ENCODE measurements at places on chromosomes 12 and 14.

DNA sequence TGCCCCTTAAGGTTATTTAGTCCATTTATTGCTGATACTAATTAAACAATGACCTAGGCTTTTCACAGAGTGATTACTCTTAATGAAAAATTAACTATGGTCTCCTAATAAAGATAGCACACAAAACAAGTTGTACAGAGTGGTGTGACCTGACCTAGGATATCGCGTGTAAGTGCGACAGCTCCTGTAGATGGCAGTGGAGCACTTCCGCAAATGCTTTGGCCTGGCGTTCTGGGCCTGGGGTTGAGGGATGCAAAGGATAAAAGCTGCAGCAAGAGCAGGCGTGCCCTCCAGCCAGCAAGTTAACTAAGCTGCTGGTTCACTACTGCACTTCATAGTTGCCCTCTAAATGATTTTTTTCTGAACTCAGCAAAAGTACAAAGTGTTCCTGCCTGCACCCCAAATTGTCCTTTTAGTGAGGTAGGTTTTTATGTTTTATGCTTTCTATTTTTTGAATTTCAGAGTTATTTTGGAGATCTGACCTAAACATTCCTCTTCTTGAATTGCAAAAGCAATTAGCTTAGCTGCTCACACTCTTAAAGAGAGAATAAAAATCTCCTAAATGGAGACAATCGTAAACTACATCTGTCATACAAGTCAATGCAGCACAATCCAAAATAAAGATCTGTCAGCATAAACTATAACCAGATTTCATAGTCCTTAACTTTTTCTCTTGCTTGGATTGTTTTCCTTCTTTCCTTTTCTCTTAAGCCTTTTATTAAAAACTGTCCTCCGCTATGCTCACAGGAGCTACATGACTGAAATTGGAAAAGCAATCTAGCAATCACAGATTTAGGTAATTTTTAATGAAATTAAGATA lies 379.6 kb downstream of the LRIG3 start:
- DNase-seq = peak; percentile 87

DNA sequence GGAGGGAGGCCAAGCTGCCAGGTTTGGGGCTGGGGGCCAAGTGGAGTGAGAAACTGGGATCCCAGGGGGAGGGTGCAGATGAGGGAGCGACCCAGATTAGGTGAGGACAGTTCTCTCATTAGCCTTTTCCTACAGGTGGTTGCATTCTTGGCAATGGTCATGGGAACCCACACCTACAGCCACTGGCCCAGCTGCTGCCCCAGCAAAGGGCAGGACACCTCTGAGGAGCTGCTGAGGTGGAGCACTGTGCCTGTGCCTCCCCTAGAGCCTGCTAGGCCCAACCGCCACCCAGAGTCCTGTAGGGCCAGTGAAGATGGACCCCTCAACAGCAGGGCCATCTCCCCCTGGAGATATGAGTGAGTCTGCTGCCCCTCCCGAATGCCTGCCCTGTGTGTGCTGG lies 432 bp downstream of the IL25 start:
- DNase-seq = no peak

DNA sequence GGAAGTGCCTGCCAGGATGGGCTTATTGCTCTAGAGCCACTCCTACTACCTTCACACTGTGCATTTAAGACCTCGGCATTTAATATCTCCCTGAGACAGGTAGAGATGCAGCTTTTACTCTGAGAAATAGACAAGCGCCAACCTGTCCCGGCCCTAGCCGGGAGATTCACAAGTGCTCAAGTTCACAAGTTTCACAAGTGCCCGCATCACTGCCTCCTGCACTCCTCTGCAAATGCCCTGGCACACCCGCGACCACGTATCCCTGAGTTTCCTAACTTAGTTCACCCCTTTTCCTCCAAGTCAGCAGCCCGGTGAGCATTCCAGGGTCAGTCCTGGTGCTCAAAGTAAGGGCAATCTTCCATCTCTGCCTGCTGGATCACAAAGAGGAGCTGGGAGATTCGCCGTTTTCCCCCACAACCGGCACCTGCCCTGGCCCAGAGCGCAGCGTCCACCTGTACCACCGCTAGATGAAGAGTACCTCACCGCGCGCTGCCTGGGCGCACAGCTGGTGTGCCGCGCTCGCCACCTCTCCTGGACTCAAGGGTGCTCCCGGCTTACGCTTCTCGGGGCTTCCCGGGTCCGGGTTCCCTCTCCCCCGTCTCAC lies 5.0 kb upstream of the SLC38A4 start:
- DNase-seq = peak; percentile 13

DNA sequence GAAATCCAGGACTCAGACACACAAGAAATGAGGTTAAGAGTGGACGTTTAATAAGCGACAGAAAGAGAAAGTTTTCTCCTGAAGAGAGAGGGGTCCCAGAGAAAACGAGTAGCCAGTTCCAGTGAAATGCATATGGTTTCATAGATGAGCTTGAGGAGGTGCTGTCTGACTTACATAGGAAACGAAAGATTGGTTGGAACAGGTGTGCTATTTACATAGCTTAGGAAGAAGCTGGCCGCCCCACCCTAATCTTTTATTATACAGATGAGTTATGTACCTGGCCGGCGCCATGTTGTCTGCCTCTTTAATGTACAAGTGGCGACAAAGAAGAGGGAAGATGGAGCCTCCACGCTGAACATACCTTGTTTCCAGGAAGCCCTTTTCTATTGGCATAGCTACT lies 223.0 kb downstream of the SLC6A15 start:
- no peak for DNase-seq

GRCh38 chr14:23697680-23698079 lies 61.5 kb downstream of the DHRS2 start:
- DNase-seq = no peak

- no peak for DNase-seq
Observed at GRCh38 chr12:89064151-89064550, 288.1 kb downstream of the DUSP6 start.

DNA sequence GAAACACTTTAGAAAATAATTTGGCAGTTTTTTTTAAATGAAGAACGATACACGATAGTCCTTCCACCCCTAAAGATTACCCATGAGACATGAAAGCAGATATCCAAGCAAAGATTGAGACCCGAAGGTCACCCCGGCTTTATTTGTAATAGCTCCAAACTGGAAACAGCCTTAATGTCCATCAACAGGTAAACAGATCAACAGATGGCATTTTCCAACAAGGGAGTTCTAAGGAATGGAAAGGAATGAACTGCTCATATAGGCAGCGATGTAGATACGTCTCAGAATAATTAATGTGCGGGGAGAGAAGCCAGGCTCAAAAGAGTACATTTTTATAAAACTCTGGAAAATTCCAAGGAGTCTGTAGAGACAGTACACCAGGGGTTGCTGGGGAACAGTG lies 23.7 kb upstream of the MEG3 start:
- DNase-seq = no peak

DNA sequence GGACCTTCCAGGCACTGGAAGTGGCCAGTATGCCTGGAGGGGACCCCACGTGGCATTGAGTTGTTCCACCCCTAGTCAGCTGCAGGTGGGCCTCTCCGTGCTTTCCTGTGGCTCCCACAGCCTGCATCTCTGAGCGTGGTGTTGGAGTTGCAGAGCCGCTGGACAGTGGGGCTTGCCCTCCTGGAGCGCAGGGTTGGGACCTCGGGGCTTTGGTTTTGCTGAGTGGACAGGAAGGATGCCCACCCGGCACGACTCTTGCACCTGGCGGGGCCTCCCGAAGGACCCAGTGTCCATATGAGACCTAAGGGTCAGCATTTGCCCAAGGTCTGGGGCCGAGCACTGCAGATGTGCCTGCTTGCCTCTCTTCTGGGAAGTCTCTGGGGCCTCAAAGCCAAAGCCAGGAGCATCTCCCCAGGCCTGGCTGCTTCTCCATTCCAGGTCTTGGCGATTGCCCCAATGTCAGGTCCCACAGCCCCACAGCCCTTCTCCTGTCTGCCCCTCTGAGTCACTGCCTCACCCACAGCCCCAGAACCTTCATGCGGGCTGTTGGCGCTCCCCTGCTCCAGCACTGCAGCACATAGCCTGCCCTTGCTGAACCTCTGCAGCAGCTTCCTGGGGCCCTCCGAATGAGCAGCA lies 1.5 kb downstream of the PACS2 start:
- DNase-seq = no peak

- DNase-seq = no peak
Observed at GRCh38 chr12:30928356-30929244, 2.1 kb downstream of the TSPAN11 start.

DNA sequence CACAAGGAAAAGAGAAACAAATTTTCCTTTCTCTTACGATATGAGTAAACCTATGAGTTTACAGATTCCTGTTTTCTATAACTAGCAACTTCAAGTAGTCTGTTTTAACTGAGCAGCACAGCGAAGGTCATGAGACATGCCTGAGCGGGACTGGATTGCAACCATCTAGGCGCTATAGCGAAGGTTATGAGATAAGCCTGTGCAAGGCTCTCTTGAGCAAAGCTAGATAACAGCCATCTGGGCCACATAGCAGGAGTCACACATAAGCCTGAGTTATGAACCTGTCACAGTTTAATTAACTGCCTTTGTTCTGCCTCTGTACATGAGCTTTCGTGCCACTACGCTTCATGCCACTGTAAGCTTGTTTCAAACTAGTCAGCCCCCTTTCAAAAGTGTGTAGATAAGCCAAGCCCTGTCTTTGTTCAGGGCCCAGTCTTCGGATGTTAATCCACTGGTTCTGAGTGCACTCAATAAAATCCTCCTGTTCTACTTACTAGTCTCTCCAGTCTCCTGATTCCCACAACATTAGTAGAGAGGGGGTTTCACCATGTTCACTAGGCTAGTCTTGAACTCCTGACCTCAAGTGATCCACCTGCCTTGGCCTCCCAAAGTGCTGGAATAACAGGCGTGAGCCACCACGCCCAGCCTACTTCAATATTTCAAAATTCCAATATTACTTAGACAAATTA lies 47.1 kb downstream of the SEC23A start:
- DNase-seq = peak; percentile 51

GRCh38 chr12:120970310-120970709 lies 8.0 kb upstream of the HNF1A start:
- DNase-seq = no peak

- DNase-seq = no peak
Observed at GRCh38 chr14:60643463-60644314, 5.6 kb downstream of the SIX1 start.

DNA sequence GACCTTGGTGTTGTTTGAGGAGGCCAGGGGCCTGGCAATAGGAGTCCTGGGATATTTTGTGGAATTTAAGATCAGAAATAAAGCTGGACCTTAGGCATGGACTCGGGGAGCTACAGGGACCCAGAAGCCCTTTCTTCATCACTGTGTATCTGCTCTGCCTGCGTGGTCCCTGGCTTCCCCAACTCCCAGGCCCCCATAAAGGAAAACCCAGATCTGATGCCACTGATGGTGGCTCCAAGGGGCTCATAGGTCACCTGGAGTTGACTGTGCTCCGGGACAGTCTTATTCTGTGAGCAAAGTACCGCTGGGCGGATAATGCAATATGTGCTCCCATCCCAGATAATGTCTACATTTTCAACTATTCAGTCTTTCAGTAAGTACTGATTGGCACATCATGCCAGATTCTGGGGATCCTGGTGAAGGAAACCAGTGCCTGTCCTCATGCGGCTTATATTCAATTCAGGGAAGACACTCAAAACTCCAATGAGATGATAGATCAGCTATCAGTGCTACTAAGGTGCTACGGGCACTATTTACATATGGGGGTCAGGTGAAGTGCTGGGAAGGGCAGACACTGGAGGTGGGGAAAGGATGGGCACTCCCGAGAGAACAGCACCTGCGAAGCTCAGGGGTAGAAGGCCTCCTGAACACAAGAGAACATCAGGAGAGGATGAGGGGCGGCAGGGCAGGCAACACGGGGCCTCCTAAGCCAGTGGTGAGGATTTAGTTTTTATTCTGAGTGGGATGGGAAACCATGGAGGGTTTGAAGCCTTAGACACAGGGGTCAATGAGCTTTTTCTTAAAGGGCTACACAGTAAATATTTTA lies 5.5 kb upstream of the SELPLG start:
- no peak for DNase-seq

DNA sequence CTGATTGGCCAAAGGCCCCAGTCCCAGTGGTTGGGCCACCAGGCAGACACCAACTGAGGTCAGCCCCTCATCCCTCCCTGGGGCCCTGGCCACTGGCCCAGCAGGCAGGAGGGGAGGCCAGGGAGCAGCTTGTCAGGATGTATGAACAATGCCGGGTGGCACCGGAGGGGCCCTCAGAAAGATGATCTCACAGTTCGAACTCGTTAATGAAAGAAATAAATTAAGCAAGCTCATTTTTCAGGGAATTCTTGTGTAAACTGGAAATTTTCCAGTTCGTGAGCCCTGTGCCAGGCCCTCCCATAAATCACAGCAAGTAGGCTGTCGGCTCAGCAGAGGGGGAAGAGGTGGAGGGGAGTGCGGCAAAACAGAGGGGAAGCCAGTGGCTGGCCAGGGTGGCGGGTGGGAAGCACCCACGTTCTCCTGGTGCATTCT lies 177.0 kb upstream of the VASH1 start:
- DNase-seq = no peak

GRCh38 chr14:68292441-68293215 lies 473.0 kb downstream of the RAD51B start:
- DNase-seq = peak; percentile 63

DNA sequence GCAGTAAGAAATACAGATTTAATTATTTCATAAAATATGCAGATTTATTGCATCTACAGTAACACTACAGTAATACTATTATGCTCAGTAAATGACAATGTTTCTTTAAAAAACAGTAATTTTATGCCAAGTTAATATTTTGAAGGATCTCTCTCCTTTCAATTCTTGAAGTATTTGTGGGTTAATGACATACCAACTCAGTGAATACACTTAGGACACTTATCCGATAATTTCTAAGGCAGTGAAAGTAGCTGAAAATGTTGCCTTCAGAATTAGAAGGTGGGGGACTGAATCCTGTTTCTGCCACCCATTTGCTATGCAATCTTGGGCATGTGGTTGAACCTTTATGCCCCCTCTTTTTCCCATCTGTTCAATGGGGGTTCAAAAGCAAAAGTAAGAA lies 24.8 kb upstream of the IFNG-AS1 start:
- DNase-seq = no peak

DNA sequence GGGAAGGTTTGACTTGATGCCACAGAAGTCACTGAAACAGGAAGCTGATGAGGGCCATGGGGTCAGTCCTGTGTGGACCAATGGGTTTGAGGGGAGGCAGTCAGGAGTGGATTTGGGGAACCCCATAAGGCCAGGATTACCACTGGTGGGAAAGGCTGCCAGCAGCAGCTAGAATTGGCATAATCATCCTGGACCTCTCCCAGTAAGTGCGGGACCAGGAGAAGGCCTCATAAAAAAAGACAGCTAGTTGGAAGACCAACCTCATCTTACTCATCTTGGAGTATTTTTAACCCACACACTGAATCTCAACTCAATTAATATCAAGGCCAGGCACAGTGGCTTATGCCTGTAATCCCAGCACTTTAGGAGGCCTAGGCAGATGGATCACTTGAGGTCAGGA lies 22.7 kb downstream of the TBX3 start:
- no peak for DNase-seq

DNA sequence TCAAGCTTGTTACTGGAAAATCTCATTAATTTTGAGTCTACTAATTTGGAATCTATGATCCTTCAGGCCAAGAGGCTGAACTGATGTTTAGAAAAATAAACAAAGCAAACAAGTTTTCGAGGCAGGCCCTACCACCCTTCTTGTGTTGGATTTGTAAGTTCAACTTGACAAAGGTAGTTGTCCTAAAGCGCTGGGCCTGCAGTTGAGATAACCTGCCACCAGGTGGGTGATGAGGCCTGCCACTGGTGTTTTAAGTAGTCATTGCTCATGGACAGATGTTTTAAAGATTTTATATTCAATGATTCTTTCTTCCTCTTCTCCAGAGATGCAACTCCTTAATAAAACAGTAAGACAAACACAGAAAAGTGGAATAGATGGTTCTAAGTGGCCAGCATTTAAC lies 19.4 kb downstream of the ACVRL1 start:
- DNase-seq = peak; percentile 49

- peak; percentile 84 for DNase-seq
Observed at GRCh38 chr12:68962877-68963855, 30.2 kb upstream of the CPM start.

Measured in amniotic epithelial cell (primary cell).